ENCODE measurements at places on chromosomes 16 and 17.

- no peak for DNase-seq
Measured at GRCh38 chr17:72128039-72128438, 7.2 kb downstream of the SOX9 start.

DNA sequence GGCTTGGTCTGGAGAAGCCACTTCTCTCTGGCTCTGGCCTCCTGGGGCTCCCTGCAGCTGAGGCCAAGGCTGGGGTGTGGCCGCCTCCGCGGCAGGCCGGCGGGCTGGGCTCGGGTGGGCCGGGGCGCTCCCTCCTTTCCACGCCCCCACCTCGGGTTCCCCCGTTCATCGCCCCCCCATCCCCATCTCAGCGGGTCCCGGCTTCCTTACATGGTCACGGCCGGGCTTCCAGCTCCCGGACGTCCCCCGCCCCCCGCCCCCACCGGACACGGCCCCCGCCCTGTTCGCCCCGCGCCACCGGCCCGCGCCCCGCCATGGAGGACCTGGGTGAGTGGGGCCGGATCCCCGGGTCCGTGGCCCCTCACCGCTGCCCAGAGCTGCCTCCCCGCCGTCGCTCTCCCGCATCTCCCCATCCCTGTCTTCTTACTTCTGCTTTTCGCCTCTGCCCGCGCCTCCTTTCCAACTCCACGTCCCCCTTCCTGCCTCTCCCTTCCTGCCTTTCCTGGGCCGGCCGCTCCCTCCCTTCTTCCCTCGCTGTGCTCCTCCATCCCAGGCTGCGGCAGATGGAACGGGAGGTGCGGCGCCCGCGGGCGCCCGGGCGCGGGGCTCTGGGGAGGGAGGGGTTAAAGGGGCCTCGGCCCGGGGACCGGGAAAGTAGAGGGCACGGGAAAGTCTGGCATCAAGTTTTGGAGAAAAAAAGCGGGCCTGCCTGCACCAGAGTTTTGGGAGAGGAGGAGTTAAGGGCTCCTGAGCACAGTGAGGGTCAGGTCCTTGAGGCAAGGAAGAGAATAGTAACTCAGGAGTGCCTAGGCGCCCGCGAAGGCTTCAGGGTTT lies at the start of gene TGFB1I1:
Gene TGFB1I1, plus strand, starts transcription at position 278 of the 834 bp plus-strand sequence. Its CDS starts 37 bp downstream, at position 315.
- DNase-seq: peak; percentile 73

DNA sequence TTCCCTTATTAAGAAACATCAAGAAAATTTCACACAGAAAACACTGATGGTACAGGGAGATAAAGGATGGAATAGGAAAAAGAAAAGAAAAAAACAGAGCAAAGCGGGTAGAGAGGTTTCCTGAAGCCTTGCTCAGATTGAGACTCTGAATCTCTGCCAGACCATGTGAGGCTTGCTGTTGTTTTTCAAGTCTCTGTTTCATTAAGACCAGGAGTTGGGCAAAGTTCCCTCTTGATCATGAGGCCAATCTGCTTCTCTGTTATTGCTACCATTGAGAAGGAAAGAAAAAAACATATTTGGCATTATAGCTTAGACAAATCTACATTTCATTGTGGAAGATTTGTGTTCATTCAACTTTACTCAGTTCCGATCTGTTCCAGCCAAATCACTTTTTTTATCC lies 201.6 kb upstream of the SOX9 start:
- DNase-seq: no peak

GRCh38 chr16:73891129-73891542 lies 405.5 kb upstream of the PSMD7 start:
- DNase-seq: no peak

DNA sequence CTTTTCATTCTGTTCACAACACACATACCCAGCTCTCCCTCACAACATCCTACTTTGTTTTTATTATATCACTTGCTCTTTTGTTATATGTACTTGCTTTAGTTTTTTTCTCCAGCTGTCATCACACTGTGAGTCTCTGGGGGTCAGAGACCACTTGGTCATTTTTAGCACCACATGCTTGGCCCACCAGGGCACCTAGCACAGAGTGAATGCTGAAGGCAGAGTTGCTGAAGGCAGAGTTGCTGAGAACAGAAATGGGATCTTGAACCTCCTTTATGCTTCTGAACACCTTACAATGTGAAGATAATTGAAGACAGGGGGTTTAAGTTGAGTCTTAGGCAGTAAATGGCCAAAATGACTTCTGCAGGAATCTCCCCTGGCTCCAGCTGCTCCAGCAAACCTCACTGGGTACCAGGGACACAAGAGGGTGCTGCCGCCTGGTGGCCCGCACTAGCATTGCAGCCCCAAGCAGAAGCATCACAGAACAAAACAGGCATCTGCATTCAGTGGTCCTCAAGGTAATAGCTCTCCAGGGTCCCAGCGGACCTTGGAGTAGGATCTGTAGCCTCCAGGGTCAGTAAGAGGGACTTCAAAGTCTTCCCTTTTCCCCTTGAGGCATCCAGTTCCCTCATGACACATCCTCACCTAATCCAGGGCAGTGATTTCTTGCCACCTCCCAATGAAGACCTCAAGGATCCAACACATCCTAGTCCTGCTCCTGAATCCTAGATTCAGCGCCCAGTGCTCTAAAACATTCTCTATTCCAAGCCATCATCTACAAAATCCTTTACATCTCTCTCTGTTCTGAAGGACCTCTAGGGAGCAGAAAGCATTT lies 1972.6 kb downstream of the TP53TG3F start:
- peak; percentile 47 for DNase-seq
